ENCODE measurements at places on chromosomes 16 and 17.

GRCh38 chr16:24257958-24258357 lies 1.8 kb downstream of the CACNG3 start:
- no peak for DNase-seq

DNA sequence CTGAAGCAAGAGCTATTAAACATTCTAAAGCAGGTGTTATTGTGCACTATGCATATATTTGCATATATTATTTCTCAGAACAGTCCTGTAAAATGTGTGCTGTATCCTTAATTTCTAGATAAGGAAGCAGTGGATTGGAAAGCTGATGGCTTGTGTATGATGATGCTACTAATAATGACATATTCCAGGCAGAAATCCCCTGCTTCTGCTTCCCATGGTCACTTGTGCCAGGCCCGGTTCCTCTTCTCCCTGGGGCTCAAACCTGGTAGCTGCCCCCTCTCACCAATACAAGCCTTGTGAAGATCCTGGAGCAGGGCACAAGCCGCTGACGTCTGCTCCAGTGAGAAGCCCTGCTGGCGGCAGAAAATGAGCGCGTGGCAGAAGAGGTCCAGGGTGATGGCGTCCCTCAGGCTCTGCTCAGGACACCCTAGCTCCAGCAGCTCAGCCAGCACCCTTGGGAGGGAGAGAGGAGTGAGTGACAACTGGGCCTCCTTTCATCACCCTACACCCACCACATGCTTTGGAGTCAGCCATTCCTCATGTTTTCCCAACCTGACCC lies 1.8 kb downstream of the CFAP119 start:
- DNase-seq = no peak

DNA sequence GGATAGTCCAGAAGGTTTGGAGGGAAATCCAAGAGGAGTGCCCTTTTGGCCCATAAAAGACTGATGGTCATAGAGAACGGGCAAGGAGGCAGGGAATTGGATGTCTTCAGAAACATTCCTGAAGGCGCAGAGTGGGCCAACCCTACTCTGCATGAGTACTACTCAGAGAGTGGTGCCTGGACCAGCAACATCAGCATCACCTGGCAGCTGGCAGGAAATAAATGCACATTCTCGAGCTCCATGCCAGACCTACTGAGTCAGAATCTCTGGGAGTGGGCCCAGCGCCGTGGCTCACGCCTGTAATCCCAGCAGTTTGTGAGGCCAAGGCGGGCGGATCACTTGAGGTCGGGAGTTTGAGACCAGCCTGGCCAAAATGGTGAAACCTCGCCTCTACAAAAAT lies 27.1 kb upstream of the SLC39A11 start:
- no peak for DNase-seq

DNA sequence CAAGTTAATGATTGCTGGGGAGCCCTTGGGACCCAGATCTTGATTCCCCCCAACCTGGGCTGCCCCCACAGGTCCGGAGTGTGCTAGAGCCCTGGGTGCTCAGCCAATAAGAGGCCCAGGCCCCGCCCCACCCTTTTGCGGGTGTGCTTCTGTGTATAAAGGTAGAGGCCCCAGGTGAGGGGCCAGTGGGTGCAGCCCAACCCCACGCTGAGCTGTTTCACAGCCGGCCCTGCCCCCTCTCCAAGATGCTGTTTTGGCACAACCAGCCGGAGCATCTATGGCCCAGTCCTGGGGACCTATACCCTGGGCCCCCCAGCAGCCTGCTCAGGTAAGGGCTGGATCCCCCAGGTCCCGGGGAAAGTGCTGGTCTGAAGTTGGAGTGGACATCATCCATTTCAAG lies 11.8 kb upstream of the STAC2 start:
- DNase-seq = no peak

DNA sequence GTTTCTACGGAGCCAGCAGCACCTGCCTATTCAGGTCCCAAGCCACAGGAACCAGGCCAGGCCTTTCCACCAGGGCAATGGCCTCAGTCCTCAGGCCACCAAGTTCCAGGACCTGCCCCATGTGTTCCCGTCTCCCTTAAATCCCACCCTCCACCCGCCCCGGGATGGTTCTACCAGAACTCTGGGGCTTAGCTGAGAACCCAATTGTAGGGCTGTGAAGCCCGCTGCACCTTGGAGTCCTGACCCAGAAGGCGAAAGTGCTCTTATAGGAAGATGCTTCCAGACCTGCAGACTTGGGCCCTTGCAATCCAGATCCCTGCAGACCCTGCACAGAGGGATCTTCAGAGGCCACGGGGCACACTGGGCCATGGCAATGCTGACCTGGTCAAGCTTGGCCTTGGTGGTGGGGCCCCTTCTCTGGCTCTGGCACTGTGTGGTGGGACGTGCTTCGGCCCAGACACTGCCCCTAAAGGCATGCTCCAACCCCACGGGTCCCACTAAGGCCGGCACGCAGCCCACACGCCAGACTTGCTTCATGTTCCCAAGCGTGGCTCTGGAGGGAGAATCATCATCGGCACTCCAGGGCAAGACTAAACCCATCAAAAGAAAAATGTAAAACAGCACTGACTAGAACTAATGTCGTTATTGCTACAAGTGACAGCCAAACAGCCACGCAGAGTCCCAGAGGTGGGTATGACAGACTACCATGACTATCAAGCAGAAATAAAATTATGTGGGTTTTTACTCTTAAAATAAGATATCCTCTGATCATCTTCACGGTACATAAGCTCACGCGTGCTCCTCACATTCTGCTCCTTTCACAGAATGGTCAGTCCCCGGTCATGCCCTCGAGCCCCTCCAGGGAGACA lies 41.3 kb upstream of the ATP2A3 start:
- DNase-seq = no peak

- DNase-seq = no peak
Measured at GRCh38 chr17:18379246-18380146, 1.9 kb downstream of the EVPLL start.

DNA sequence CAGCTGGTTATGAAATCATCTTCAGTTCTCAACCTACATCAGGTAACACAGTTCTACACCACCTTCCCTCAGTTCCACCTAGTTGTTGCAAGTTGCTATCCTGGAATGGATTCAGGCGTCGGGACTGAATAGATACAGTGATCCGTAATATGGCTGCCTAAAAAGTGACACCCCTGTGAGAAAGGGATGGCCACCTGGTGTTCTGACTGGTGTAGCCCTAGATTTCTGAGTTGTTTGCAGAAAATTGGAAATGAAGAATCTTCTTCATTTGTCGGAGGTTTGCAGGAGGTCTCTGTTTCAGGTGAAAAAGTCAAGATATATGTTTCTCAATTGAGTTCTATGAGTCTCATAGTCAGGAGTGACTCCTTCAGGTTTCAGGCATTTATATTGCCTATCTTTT lies 225.8 kb upstream of the ELAC2 start:
- DNase-seq = no peak

DNA sequence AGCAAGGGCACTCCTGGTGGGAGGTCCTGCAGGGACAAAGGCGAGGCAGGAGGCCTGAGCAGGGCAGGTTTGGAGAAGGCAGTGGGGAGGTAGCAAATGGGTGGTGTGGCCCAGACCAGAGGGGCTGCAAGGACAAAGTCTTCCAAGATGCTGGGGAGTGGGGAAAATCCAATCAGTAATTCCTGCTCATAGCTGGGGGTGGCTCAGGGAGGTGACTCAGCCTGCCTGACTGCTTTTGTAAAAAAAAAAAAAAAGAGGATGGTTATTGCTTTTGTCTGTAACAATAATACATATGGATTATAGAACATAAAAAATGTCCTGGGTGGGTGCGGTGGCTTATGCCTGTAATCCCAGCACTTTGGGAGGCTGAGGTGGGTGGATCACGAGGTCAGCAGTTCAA lies 5.2 kb downstream of the IL34 start:
- DNase-seq = no peak

DNA sequence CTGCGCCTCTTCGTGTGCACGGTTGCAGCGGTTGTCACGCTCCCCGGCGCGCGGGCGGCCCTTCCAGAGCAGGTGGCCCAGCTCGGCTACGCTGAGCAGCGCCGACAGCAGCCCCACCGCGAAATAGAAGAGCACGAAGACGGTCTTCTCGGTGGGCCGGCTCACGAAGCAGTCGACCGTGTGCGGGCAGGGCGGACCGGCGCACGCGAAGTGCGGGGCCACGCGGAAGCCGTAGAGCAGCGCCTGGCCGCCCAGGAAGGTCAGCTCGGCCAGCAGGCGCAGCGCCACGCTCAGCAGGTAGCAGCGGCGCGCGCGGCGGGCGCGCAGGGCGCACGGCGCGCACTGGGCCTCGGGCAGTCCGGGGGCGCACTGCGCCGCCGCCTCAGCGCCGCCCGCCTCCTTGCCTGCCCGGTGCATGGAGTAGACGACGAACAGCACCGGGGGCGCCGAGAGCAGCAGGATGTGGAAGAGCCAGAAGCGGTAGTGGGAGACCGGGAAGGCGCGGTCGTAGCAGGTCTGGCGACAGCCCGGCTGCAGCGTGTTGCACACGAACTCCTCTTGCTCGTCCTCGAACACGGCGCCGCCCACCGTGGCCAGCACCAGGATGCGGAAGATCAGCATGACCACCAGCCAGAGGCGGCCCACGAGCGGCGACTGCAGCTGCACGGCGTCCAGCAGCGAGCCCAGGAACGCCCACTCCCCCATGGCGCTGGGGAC lies 1.3 kb downstream of the GJD3 start:
- DNase-seq = peak; percentile 31

- no peak for DNase-seq
Measured at GRCh38 chr17:61768405-61768804, 94.9 kb downstream of the BRIP1 start.

GRCh38 chr16:907842-908241 lies 62.9 kb downstream of the LMF1 start:
- DNase-seq = no peak

GRCh38 chr17:82740906-82741759 lies 5.7 kb downstream of the FN3K start:
- no peak for DNase-seq

GRCh38 chr16:12403746-12404658 lies 399.7 kb downstream of the CPPED1 start:
- no peak for DNase-seq

- no peak for DNase-seq
Measured at GRCh38 chr16:21275529-21275928, 2.6 kb downstream of the CRYM start.

GRCh38 chr17:17445925-17446665 lies 30.7 kb upstream of the MED9 start:
- DNase-seq = no peak

Measured in DND-41 (cell line).